ENCODE measurements at places on chromosomes 6 and 20.

DNA sequence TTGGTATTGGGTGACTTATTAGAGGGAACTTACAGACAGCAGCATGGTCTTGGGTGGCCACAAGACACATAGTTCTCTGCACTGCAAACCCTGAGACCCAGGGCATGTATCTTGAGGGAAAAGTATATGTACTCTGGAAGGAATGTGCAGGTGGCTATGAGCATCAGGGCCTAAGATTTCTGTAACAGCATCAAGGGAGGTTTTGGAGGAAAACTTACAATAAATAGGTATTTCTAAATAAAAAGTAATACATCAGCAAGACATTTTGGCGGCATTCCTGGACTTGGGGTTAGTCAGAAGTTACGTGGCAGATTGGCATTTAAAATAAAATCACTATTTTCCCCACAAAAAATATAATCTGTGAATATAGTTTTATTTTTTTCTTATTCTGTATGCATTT, 8.0 kb upstream of the STX7 start:
- DNase-seq, result no peak

DNA sequence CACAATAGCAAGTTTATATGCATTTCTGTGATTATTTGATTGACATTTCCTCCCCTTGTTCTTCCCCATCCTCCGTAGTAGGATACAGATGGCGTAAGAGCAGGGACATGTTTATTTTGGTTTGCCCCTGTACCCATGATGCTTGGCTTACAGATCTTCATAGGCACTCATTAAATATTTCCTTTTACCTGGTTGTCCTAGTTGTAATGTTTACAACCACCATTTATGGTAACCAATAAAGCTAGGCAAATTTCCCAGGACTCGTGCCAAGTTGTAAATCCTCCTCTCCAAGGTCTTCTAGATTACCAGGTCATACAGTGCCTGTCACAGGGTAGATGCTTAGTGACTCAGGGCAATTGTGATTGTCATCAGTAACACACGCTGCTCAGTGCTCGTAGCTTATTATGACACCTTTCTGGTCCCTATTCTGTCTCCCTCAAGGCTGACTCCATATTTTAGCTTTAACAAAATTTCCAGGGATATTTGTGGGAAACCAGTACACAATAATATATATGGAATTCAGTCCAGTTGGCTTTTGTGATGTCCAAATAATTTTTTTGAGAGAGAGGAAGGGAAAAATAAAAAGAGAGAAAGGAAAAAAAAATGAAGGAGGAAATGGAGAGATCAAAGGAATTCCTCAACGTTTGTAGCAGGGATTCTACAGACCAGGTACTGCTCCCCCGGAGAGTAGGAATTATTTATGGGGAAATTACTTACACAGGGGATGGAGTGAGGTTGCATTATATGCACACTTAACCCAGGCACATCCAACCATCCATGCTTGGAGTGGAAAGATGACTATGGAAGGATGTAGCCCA, 24.6 kb downstream of the CYP24A1 start:
- no peak for DNase-seq

DNA sequence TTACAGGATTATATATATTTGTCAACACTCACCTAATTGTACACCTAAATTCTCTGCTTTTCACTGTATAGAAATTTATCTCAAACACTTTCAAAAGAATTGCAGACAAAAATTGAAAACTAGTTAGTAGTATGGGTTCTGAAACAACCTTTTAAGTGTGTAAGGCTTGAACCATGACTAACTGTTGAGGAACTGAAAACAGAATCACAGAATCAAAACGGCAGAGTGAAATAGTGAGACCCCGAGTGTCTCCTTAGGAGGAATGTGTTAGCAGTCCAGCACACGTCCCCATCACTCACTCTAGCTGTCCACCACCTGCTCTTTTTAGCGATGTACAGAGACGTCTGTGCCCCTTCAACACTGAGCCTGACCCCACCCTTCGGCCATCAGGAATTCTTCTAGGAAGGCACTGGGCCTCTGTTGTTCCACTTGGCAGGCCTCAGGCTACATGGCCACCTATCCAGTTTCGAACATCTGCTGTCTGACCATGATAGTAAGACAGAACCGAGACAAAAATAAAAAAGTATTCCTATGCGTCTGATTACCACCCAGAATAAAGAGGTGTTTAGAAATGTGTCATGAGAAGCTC, 227.4 kb downstream of the C6orf118 start:
- DNase-seq, result no peak

DNA sequence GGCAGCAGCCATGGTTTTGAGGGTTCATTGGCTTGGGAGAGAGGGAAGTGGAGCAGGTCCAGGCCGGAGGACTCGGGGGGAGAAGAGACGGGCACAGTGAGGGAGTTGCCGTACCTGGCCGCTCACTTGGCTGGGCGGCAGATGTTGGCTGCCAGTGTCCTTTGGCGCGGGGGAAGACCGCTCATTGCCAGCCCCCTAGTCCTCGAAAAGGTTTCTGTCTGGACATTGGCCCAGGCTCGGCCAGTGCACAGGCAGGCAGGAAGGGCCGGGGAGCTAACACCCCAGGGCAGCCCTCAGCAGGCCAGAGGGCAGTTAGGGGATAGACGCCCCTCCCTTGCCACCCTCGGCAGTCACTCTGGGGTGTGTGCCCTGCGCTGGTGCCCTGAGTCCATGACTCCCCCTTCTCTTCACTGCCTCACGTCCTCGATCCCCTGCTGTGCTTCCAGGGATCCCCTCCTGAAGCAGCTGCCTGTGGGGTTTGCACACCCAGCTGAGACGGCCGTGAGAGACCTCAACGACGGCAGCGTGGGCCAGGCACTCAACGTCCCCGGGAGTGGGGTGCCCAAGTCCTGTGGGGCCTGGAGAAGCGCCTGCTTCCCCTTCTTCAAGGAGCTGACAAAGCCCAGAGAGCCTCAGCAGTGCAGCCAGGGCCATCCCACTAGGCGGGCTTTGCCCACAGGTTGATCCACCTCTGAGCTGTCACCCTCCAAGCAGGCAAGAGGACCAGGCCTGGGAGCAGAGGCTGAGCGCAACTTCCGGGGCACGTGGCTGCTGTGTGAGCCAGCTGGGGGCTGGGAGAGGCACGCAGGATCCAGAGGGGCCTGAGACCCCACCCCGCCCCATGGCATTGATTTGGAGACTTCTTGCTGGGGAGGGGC, 20.4 kb downstream of the RBM38 start:
- no peak for DNase-seq

GRCh38 chr20:32130352-32130751, 20.8 kb downstream of the TM9SF4 start:
- no peak for DNase-seq

- no peak for DNase-seq
These were observed 371 bp downstream of the HMGN4 start for GRCh38 chr6:26538572-26538902.

GRCh38 chr20:35144694-35145093, 2.4 kb downstream of the EDEM2 start:
- no peak for DNase-seq

GRCh38 chr6:80566361-80566760, 459.9 kb downstream of the BCKDHB start:
- no peak for DNase-seq

DNA sequence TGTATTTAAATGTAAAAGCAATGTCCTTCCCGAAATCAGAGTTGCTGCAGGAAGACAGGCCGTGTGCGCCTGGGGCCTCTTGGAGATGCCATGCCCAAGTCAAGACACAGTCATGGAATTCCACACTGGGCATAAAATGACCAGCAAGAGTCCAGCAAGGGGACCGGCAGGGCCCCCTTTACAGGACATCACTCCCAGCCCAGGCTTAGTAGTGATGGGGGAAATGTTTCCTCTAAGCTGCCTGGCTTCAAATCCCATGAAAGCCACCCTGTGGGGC, 1.9 kb upstream of the PPP1R3G start:
- DNase-seq, result no peak

- no peak for DNase-seq
These were observed 19.2 kb upstream of the FAM83C start for GRCh38 chr20:35311409-35311808.

- no peak for DNase-seq
These were observed 89.8 kb upstream of the MAP3K7 start for GRCh38 chr6:90676516-90677300.

- no peak for DNase-seq
These were observed 60.2 kb downstream of the CEBPB start for GRCh38 chr20:50250679-50251382.

- no peak for DNase-seq
These were observed 33.2 kb downstream of the SLC22A23 start for GRCh38 chr6:3423439-3424184.

DNA sequence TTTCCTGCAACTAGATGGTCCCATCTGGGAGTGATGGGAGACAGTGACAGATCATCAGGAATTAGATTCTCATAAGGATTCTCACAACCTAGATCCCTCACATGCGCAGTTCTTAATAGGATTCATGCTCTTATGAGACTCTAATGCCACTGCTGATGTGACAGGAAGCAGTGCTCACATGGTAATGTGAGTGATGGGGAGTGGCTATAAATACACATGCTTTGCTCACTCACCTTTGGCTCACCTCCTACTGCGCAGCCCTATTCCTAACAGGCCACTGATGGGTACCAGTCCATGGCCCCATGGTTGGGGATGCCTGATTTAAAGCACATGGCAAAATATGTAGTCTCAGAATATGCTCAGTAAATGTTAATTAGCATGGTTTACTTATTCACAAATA, 80.6 kb upstream of the MBOAT1 start:
- no peak for DNase-seq

DNA sequence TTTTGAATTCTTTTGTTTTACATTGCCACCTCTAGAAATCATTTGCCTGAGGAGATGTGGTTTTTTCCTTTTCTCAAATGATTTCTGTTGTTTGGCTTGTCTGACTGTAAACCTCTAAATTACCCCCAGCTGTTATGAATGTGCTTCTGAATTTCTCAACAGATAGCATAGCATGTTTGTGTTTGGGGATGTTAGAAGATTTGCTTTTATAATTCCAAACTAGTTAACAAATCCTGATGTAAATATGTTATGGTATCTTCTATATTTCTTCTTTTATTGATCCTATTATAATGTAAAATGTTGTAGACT, 31.6 kb upstream of the EZR start:
- DNase-seq, result no peak

- DNase-seq, result no peak
These were observed 57.4 kb downstream of the EZR start for GRCh38 chr6:158761746-158762145.

DNA sequence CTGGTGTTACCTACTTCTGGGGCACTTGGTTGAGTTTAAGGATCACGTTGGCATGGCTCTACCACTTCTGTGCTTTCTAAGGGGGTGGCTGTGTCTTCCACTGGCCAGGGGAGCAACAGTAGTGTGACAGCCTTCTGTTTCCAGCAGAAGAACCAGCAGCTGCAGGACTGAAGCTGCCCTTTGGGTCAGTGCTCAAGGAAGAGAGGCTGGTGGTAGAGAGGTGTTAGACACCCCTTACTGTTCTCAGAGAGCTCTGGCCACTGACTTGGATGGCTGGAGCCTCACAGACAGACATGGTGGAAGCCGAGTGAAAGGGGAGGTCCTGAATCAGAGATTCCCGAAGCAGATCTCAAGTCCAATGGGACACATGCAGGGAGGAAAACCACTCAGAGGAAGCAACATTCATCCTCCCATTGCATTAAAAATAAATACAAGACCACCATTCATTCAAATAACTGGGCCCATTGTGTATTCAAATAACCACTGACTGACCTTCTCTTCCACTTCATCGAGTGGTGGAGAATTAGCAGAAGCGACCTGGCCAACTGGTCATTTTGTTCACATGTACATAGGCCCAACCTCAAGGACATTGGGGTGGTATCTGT, 106.7 kb downstream of the MYLK4 start:
- no peak for DNase-seq

GRCh38 chr20:64112691-64113443, 5.5 kb upstream of the NPBWR2 start:
- DNase-seq, result no peak

DNA sequence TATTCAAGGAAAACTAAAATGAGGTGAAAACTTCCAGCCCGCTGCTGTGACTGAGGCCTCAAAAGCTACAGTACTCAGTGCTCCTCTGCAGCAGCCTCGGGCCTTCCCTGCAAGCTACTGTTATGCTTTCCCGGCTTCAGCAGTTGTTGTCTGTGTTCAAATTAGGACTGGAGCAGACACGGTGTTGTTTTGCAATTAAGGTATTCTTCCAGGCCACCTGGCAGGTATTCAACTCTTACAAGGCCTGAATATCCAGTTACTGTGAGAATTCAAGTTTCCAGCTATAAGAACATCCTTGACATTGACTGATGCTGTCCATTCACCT, 10.7 kb downstream of the TXNDC5 start:
- no peak for DNase-seq

GRCh38 chr20:23445596-23446217, 6.2 kb downstream of the CSTL1 start:
- no peak for DNase-seq

GRCh38 chr6:151172751-151173150, 67.0 kb upstream of the AKAP12 start:
- DNase-seq, result no peak

GRCh38 chr6:37177077-37177934, 7.4 kb downstream of the PIM1 start:
- DNase-seq, result no peak

DNA sequence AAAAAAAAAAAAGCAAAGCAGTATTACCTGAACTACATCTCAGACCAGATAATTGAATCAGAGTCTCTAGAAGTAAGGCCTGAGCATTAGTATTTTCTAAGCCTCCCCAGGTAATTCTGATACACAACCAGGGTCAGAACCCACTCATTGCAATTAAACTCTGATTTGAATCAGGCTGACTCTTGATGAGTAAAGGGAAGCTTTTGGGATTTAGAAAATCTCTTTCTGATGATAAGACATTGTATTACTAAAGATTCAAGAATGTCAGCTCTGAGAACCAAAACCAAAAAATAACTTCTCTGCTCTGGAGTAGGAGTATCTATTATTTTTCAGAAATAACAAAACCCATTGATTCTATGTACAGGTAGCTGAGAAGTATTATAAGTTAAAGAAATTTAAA, 100.1 kb upstream of the COL21A1 start:
- no peak for DNase-seq

GRCh38 chr6:116159782-116160524, 34.0 kb upstream of the COL10A1 start:
- no peak for DNase-seq

GRCh38 chr20:59016795-59017492, 2.3 kb upstream of the TUBB1 start:
- no peak for DNase-seq

GRCh38 chr6:73774311-73774774, 78.3 kb downstream of the CD109 start:
- DNase-seq, result no peak

- DNase-seq, result no peak
These were observed 31.7 kb upstream of the NTSR1 start for GRCh38 chr20:62676976-62677375.

GRCh38 chr6:72182337-72183246, 296.2 kb downstream of the RIMS1 start:
- peak; percentile 9 for DNase-seq

GRCh38 chr6:125732398-125732797, 17.0 kb upstream of the HEY2 start:
- DNase-seq, result no peak

DNA sequence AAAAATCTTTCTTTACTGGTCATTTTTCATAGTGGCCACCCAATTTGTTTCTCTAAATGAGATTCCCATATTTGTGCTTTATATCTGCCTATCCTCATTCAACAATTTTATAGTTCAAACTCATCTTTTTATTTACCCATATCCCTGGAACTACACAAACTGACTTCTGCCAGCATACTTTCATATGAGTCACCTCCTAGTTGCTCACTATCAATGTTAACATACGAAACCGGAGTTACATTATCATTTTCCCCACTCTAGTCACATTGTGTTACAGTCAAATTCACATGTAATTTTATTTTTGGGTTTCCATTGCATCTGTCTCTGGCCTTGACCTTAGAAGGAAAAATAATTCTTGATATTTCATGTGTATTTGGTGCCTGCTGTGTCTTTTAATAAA, 499.4 kb downstream of the MAFB start:
- no peak for DNase-seq

Measured in renal cortex interstitium (tissue), 15 donors.